Hepatic stellate cell (primary cell): ENCODE measurements at places on chromosomes 2 and 18.

DNA sequence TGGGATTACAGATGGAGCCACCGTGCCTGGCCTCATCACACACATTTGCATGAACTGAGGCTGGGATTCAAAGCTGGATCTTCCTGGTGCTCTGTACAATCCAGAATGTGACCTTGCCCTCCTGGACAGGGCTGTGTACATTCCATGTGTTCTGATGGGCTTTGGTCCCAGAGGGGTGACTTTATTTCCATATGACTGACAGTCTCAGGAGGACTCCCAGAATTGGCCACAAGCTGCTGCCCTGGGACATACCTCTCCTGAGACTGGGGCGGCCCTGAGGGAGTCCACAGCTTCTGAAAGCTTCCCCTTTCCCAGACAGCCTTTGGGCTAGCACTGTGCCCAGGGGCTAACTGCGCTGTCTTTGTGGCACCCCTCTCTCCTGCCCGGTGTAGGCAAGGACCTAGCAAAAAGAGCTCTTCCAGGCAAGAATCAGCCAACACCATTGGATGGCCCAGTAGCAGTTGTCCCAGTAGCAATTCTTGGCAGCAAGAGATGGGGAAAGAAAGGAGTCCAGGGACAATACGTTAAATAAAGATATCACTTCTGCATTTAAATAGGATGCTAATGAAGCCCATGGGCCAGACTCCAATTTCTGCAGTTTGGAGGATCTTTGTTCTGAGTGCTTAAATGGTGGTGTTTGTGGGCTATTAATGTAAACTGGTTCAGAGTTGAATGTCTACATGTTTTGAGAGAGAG, 26.4 kb upstream of the ZNF532 start:
- DNase-seq, result no peak

DNA sequence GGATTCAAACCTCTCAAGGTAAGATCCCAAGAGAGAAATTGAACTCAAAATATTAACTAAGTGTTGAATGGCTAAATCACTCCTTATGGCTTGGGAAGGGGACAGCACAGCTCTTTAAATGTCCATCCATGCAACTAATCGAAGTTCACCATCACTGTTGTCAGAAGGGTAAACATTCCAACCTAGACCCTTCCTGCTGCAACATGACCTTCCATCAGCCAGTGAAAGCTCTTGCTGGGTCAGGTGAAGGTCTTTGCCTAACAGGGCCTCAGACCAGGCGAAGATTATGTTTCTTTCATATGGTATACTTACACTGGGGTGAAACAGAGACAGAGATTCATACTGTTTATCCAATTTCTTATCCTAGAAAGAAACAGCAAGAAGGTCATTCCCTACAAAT, 16.4 kb downstream of the IAH1 start:
- DNase-seq, result no peak

GRCh38 chr2:127407661-127408003, 10.6 kb upstream of the PROC start:
- no peak for DNase-seq

GRCh38 chr2:108937367-108938017, 51.5 kb downstream of the EDAR start:
- DNase-seq, result no peak

GRCh38 chr2:68196120-68196716, 38.5 kb downstream of the PNO1 start:
- no peak for DNase-seq

- DNase-seq, result no peak
Observed at GRCh38 chr2:171747371-171747770, 60.1 kb downstream of the DYNC1I2 start.

DNA sequence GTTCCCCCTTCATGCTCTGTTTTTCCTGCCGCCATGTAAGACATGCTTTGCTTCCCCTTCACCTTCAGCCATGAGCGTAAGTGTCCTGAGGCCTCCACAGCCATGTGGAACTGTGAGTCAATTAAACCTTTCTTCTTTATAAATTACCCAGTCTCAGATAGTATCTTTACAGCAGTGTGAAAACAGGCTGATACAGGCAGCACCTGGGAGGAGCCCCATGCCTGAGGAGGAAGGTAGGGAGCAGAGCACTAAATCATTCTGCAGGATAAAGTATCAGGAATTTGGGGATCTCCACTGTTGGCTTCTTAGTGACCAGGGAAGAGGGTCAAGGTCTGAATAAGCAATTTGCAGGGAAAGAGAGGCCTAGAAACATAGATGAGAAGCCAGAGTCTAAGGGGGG, 78.0 kb downstream of the KCNF1 start:
- no peak for DNase-seq

- DNase-seq, result no peak
Observed at GRCh38 chr2:132420816-132421805, 4.5 kb downstream of the GPR39 start.

- no peak for DNase-seq
Observed at GRCh38 chr2:42545841-42546390, 22.5 kb upstream of the MTA3 start.

DNA sequence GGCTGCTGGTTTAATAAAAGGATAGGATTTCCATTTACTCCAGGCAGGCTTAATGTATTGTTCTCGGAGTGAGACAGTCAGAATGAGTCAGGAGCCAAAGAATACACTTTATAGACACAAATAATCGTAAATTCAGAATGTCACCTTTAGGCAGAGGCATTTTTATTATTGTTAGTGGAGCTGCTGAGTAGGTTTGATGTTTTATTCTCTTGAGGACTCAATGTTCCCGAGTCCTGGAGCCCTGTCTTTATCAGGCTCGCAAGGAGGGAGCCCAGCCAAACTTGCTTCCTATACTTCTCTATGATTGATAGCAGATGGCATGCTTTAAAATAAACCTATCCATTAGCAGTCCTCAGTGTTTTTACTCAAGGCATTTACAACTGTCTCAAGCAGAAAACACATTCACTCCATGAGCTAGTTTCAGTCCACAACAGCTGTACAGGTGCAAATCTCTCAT, 492.3 kb upstream of the ZEB2 start:
- DNase-seq, result no peak
